Activated naive CD4-positive, alpha-beta T cell treated with anti-CD3 and anti-CD28 coated beads, Interleukin-2, amount 50 U/mL, for 16 hours (primary cell): ENCODE measurements at places on chromosomes 3 and 15.

DNA sequence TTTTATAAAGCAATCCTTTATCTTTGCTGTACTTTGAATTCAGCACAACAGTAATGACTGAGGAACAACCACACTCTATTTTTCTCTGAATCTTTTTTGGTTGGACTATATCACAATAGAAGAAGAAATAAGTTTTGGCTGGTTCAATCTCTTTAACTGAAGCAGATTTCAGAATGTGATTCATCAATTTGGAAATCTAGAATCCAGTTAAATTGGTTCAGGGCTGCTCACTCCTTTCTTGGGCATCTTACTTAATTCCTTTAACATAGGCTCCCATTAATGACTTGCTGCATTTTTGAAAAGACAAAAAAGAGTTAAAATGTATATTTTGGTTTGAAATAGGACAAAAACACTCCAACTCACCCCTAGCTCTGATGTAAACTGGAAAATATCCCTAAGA lies 688.3 kb upstream of the NECTIN3 start:
- no peak for DNase-seq

DNA sequence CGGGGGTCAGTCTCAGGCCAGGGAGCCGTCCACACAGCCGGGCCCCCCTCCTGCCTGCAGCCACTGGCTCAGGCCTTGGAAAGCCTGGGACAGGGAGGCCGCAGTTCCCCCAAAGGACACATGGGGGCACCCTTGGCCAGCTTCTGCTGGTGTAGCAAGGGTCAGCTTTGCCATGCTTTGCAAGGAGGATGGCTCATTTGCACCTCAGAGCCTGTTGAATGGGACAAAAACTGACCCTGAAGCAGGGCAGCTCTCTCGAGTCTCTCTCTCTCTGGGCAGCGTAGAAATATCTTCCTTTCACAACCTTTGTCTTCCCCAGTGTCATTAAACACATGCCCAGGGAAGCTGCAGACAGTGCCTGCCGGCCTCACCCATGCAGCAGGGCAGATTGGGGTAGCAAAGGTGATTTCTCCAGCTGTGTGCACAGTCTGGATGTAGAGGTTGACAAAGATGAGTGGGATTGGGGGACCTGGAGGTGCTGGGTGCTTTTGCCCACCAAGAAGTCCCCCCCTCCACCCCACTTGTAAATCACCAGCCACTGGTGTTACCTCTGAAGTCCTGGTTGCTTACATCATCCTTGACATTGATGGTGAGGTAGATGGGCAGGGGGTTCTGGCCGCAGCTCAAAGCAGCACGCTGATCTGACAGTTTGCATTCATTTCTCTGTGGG lies 17.4 kb upstream of the EHD4 start:
- DNase-seq: peak; percentile 84

- DNase-seq: peak; percentile 34
These were observed 762 bp downstream of the CTNNB1 start for GRCh38 chr3:41199866-41200668.

- DNase-seq: no peak
These were observed 348.7 kb upstream of the EPHA3 start for GRCh38 chr3:88758676-88759075.

DNA sequence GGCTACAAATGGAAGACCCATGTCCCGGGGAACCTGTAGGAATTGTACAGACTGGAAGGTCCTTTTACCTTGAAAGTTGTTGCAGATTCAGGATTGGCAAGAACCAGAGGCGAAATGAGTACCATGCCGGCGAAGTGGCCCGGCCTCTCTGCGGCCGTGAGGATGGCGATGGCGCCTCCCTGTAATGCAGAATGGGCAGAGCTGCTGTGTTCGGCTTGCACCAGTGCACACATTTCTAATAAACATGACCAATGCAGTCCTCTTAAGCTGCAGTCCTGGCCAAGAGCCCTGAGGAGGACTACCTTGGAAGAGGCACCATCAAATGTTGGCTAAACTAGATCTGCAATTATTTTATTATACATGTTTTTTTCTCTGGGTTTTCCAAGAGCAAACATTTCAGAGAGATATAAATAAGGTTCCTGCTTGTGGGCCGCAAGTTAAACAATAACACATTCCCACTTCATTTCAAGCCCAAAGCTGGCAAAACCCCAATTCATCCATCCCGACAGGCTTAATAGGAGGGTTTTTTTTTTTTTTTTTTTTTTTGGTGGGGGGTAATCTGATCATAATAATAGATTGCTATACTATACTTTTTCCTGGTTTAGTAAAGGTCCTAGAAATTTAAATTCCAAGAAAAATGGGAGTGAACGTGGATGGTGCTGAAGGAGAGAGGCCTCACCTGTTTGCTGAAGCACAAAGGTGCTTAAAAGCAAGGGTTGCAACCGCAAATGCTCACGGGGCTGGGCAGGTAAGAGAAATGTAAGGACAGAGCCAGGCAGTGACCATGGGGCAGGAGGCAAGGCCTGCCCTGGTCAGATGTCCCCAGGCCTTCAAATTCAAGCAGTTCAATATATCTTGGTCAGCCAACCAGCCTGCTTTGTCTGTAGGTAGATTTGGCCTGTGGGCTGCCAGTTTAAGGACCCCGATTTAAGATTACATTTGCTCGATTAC lies 48.5 kb downstream of the ABTB1 start:
- no peak for DNase-seq

DNA sequence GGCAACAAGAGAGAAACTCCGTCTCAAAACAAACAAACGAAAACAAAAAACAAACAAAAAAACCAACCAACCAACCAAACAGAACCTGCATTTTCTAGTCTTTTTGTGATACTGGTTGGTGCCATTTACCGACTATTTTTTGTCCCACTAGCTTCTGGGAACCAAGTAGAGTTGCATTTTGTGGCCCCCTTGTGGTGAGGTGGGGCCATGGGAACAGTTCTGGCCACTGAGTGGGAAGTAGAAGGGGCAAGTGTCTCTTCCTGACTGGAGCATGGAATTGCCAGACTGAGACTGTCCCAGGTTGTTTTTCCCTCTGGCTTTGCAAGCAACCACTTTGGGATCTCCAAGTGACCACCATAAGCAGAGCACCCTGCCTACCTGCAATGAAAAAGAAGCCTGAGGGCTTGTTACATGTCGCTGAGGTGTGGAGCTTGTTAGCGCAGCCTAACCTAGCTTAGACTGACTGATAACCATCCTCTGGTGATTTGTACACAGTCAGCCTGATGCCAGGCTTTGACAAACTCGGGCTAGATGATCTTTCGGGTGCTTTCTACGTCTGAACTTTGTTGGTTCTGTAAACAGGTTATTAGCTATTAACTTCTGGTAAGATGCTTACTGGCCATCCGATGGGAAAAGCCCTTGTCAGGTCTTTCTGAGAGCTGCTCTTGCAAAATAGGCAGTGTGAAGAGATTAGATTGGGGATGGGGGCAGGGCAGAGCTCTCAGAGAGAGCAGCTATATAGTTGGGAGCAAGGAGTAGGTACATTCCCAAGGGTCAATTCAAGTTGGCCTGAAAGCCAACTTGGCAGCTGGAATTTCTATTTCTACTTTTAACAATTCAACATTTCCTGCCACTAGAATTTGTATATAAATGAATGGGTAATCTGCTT lies 172.2 kb downstream of the SSR3 start:
- peak; percentile 13 for DNase-seq

- no peak for DNase-seq
These were observed 498 bp upstream of the SEMA4B start for GRCh38 chr15:90200534-90201129.

GRCh38 chr3:38605981-38606380 lies 43.5 kb downstream of the SCN5A start:
- DNase-seq: no peak

- DNase-seq: no peak
These were observed 1217.6 kb upstream of the ALCAM start for GRCh38 chr3:104149154-104149553.

GRCh38 chr15:100468285-100468684 lies 60.5 kb downstream of the CERS3 start:
- DNase-seq: no peak

DNA sequence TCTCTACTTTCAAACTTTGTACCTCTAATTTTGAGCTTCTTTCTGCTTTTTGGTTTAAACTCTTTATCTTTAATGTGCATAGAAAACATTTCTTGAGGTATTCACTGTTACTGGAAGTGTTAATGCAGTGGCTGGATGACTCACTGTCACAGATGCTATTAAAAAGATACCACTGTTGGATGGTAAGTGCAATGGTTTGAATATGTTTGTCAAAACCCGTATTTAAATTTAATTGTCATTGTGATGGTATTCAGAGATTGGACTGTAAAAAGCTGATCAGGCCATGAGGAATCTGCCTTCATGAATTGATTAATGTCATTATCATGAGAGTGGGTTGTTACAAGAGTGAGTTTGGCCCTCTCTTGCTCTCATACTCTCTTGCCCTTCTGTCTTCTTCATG lies 70.6 kb downstream of the AP4E1 start:
- no peak for DNase-seq

DNA sequence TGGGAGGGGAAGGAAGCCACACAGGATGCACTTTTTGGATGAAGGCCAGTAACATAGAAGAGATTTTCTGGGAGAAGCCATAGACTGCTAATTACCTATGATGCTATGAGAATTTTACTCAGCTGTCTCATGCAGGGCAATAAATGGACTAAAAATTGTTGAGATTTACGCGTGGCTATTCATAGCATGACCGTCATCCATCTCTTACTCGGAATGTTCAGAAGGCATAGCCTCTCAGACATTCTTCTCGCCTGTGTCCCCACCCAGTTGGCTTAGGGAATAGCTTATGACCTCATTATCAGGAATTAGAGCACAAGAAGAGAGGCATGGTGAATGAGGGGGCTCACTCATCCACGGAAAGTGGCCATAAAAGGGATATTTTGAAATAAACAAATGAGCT lies 107.9 kb upstream of the ATP10A start:
- DNase-seq: no peak

- no peak for DNase-seq
These were observed 80.6 kb upstream of the CTNNB1 start for GRCh38 chr3:41118461-41119390.

DNA sequence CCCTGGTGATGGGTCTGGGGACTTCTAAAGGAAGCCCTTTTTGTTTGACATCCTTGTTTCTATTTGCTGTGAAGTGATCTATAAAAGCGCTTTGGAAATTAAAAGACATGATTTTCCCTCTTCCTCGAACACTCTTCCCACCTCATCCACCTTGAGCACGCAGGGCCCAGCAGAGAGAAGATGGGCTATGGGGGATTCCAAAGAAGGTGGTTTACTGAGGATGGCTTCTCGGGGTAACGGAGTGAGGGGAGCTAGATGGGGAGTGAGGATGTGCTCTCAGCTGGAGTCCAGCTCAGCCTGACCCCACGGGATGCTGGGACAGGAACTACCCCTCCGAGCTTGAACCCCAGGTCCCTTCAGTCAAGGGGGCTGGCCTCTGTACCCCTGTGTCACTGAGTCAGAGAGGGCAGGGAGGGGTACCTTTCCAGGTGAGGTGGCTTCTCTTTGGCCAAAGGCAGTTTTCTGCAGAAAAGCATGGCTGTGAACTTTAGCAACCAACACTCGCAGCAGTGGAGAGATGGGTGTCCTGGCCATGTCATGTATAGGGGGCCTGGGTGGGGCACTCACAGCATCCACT lies 180.7 kb upstream of the SMAD3 start:
- no peak for DNase-seq

DNA sequence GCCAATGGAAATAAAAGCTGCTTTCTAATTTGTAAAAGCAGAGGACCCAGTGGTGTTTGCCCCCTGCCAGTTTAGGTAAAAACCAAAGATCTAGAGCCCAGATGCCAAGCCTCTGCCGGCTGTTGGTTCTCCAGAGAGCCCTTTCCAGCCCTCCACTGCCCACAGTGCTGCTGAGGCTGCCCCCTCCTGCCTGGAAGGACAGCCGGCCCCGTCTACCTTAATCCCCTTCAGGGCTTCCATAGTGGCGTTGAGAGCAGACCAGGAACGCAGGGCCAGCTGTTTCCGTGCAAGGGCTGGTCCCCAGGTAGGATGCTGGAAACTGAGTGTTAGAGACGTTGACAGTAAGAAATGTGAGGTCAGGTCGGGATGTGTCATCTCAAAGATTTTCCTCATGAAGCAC lies 6.9 kb downstream of the ST8SIA2 start:
- no peak for DNase-seq

DNA sequence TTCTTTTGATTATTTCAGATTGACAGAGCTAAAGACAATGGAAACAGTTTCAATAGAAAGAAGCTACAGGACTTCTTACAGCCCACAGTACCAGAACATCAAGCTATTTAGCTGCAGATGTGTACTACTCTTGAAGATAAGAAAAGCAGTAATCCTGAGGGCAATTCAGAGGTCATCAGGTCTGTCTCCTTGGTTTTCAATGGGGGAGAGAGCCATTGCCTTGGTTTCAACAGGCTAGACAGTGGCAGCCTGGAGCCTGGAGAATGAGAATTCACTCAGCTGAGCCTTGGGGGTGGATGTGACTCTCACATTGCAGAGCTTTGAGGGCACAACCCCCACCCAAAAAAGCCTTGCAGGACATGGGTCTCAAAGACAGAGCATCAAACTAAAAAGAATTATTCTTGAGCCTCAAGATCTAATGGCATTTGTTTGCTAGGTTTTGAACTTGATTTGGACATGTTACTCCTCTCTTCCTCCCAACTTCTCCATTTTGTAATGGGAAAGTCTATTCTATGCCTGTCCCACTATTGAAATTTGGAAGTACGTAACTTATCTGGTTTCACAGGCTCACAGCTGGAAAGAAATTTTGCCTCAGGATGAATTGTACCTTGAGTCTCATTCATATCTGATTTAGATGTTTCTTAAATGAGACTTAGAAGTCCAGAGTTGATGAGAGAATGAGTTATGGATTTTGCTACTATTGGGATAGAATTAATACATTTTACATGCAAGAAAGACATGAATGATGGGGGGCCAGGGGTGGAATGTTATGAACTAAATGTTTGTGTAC lies 36.9 kb downstream of the PLSCR1 start:
- DNase-seq: no peak

- DNase-seq: no peak
These were observed 33.3 kb downstream of the TM4SF18 start for GRCh38 chr3:149299938-149300801.

GRCh38 chr15:101560722-101561583 lies 71.4 kb upstream of the PCSK6 start:
- DNase-seq: no peak

DNA sequence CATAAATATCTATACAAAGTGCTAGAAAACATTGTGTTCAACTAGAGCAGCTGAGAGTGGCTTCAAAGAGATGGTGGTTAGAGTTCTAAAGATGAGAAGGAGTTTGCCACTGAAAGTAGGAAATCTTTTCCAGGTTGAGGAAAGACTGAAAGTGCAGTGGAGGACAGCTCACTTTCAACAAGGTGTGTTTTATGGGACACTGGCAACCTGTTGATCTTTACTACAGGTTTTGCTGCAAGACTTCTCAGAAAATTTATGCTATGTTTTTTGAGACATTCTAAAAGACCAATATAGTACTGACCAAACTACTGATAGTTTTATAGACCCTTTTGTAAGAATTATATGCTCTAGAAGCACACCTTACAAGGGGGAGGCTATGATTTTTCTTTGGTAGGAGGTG lies 3.8 kb downstream of the CHRNA7 start:
- DNase-seq: no peak
